Daoy (cell line): ENCODE measurements at places on chromosomes 12 and 14. TPM values are rescaled to one million over a fixed set of nuclear protein-coding genes. Genes with fewer than 3 reads are reported as not detected.

DNA sequence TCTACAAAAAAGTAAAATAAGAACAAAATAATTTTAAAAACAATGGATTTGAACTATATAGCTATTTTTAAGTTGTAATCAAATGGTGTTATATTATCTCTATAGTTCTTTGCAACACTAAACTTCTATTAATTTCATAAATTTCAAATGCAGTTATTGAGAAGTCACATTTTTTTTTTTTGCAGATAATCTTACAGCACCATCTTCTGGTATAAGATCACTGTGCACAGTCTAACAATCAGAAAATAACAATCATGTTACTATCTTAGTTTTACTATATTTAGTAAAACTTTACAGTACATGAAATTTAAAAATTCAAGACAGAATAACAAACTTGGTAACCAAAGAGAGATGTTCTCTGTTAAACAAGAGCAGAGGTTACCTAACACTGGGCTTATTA, 40.6 kb downstream of the GXYLT1 start:
- no peak for DNase-seq

GRCh38 chr12:109532721-109533486, 40.4 kb downstream of the MMAB start:
- no peak for DNase-seq

DNA sequence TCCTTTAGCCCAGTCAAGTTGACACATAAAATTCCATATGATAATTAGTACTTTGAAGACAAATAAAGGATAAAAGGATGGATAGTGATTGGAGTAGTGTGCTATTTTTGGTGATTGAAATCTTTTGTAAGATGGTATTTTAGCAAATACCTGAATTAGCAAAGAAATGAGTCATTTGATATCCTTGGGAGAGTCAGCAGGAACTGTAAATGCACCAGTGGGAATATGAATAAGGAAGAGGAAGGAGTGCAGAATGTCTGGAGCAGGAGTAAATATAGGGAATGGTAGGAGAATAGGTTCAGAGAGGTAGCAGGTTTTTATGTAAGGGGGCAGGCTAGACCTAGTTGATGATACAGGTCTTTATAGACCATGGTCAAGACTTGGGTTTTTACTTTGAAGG, 75.0 kb downstream of the TRMT5 start:
- no peak for DNase-seq

LRTM2 gene
- total RNA-seq, result 0.36 TPM in 1 of 2 replicates, not detected in the other

DNA sequence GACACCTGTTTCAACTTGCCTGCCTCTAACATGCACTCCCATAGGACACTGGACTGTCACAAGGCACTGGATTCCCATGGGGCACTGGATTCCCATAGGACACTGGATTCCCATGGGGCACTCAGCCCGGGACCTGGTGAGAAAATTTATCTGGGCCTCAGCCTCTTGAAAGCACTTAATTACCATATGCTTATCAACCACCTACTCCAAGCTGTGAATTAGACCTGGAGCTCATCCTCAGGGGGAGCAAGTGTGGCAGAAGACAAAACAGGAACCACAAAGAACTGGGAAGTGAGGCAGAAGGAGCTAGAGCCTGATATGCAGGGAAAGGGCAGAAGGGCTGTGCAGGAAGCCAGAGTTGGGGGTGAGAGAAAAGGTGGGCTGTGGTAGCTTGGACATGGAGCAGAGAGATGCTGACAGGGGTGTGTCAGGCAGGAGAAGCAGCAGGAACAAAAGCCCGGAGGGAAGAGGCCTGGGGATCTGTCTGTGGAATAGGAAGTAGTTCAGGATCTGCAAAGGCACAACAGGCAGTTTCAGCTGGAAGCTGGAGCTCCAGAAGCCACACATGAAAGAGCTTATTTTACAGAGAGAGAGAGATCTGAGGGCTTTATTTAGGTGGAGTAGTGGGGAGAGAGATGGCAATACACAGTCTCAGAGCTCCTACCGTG, 3.1 kb downstream of the KRT82 start:
- DNase-seq, result no peak

DNA sequence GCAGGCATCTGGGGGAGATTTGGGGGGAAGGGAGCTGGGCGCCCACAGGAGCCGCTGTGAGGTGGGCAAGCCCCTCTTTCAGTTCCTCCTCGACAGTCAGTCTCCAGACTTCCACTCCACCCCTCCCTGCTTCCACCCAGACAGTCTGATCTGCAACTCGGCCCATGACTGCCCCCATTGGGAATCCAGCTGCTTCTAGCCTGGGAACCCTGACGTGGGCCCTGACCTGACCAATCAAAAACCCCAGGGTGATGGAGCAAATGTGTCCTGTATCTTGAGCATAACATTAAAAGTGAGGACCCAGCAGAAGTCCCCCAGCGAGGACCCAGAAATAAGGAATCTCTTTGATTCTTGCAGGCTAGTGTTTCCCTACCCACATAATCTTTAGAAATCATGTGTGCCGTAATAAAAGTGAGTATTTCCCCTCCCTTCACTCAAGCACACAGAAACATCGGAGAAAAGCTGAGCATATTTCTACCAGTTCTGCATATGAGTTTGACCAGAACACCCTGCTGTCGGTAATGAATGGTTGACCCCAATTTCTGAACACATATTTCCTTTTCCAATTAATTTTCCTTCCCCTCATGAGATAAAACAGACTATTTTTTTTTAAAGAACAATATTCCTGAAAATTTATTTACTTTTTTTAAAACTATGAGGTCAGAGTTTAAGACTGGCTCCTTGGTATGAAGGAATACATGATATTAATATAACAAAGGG, 6.4 kb downstream of the SSH1 start:
- DNase-seq, result peak; percentile 83

DNA sequence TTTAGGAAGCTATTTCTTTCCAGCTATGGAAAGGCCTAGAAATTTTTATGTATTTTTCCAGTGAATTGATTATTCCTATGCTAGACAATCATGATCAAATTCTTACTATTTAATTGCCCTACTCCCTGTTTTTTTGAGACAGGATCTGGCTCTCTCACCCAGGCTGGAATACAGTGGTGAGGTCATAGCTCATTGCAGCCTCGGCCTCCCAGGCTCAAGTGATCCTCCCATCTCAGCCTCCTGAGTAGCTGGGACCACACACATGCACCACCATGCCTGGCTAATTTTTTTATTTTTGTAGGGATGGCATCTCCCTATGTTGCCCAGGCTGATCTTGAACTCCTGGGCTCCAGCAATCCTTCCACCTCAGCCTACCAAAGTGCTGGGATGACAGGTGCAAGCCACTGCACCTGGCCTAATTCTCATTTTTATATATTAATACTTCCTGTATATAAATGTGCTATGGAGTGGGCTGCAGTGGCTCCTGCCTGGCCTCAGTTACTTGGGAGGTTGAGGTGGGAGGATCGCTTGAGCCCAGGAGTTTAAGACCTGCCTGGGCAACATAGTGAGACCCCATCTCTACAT, 16.0 kb upstream of the MDM2 start:
- no peak for DNase-seq

DNA sequence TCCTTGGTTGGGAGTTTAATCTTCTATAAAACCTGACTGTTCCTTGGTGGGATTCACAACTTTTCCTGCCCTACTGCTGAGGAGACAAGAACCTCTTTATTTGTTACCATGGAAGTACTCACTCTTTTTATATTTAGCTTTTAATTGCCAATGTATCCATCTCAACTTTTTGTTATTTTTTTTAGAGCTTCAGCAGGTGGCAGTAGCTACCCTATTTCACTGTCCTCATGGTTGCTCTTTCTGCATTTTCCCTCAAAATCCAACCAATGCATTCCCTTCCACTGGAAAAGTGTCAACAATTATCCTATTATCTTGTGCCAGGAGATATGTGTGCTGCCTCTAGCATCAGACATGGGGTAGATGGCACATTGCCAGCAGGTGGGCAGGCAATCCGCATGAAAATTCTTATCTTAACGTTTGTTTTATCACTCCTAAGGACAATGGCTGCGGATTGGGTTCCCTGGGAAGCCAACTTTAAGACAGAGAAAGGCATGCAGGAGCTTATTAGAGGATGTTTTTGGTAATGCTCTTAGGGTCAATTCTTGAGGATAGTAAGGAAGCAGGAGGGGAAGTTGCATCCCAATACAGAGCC, 406.4 kb downstream of the SNAPC1 start:
- DNase-seq, result no peak

- DNase-seq, result peak; percentile 72
Measured at GRCh38 chr12:11500188-11500860, 105.0 kb upstream of the PRB2 start.

- DNase-seq, result no peak
Measured at GRCh38 chr14:44040561-44040960, 466.5 kb downstream of the FSCB start.

GRCh38 chr14:68468437-68469207, 324.2 kb downstream of the ZFP36L1 start:
- DNase-seq, result peak; percentile 88

DNA sequence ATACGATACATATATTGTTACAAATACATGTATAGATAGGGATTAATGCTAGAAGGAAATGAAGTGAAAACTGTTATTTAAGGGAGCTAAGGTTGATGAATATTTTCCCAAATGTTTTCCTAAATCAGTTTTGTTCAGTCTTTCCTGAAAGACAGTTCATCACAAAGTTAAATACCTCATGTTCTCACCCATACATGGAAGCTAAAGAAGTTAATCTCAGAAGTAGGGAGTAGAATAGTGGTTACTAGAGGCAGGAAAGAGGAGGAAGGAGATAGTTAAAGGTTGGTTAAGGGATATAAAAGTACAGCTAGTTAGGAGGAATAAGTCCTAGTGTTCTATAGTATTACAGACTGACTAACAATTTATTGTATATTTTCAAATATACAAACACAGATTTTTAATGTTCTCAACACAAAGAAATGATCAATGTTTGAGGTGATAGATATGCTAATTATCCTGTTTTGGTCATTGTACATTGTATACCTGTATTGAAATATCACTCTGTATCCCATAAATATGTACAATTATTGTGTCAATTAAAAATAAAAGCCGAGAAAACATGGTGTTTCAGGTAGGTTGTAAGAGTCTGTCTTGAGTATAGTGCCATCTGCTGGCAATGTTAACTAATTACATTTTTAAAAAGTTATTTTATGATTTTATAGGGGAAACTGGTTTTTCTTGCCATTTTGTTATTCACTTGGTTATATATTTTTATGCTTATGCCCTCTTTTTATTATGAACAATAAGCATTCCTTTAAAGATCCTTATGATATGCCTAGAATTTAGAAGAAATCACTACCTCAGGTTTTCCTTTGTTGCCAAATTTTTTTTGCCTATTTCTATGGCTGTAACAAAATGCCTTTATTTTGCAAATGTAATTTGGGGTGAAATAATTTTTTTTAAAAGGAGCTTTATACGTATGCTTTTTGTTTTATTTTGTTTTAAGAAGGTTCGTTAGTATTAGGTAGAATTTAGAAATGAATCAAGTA, 26.9 kb downstream of the ZDHHC17 start:
- DNase-seq, result peak; percentile 6

- no peak for DNase-seq
Measured at GRCh38 chr12:110088936-110089335, 35.2 kb upstream of the IFT81 start.

RNASE7 gene
- not detected in 2 replicates for total RNA-seq

DNA sequence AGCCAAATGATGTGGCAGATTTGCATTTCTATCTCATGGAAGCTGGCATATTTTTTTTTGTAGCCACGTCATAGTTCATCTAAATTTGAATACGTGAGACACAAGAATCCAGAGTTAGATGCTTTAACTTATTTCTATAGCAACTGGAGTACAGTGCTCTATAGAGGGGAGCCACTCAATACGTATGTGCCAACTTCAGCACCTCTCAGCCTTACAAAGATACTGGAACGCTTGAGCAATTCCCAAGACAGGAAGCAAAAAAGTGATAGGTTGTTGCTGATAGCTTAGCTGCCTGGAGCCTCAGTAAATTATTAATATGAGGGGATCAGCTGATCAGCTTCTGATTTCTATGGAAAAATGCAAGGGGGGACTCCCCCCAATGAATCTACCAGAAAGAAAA, 24.1 kb upstream of the PELI2 start:
- no peak for DNase-seq

- DNase-seq, result no peak
Measured at GRCh38 chr14:76924371-76925096, 98.3 kb downstream of the LRRC74A start.

GRCh38 chr12:32546272-32546671, 132.8 kb upstream of the DNM1L start:
- no peak for DNase-seq

CLEC6A gene
- total RNA-seq, result not detected in 2 replicates

PRIM1 gene
- total RNA-seq, result 77.7 and 94.5 TPM in 2 replicates

TSPAN11 gene
- total RNA-seq, result 0.15 TPM in 1 of 2 replicates, not detected in the other

ZBTB42 gene
- 2.4 and 2.9 TPM in 2 replicates for total RNA-seq

DNA sequence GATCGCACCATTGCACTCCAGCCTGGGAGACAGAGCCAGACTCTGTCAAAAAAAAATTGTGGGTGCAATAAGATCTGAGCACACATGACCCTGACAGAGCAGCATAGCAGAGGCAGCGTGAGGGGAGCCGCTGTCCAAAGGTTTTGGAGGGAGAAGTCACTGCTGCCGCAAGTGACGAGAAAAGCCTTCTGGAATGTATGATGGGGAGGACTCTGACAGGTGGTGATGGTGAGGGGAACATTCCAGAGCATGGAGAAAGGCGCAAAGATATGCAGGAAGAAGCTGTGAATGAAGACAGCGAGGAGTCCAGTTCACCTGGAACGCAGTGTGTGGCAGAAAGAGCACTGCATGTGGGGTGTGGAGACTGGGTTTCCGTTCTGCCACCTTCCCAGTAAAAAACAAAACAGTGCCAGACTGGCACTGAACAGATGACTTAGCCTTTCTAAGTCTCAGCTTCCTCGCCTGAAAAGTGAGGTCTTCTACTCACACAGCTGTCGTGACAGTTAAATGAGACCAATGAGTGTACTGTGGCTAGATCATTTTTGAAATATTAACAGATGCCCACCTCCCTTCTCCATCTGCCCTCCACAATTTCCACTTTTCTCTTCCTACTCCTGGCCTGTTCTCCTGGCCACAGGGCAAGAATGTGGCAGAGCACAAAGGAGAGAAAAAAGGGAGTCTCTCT, 53.4 kb upstream of the PTHLH start:
- DNase-seq, result no peak

- DNase-seq, result no peak
Measured at GRCh38 chr12:2259369-2259768, 206.6 kb downstream of the CACNA1C start.

- DNase-seq, result peak; percentile 58
Measured at GRCh38 chr12:45216230-45216982, 511 bp downstream of the ANO6 start.

- DNase-seq, result no peak
Measured at GRCh38 chr12:92259291-92259690, 113.6 kb upstream of the BTG1 start.

GRCh38 chr12:86711731-86712130, 455.5 kb upstream of the MGAT4C start:
- DNase-seq, result no peak

BICDL1 gene
- 0.65 and 0.80 TPM in 2 replicates for total RNA-seq

SCN8A gene
- total RNA-seq, result 1.0 and 3.0 TPM in 2 replicates

PTHLH gene
- total RNA-seq, result 67.1 and 75.0 TPM in 2 replicates

DNA sequence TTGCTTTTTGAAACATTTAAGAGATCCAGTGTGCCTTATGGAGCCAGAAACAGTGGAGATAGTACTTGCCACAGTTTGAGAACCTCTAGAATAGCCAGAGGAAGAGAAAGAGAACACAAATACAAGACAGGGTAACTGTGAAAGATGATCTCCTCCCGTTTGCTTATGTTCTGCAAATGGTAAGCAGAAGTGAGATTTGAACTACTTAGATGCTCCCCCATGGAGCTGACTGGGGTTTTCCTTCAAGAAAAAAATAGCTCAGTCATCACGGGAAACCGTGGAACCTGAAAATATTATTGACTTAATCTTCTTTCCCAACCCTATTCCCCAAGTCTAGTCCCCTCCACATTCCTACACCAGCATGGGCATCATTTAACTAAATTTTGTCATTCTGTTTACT, 87.1 kb downstream of the KIF21A start:
- no peak for DNase-seq

GRCh38 chr12:72072592-72073212, 134.1 kb downstream of the TPH2 start:
- no peak for DNase-seq
